Activated naive CD4-positive, alpha-beta T cell treated with anti-CD3 and anti-CD28 coated beads, Interleukin-2, amount 10 ng/mL, durations not matched to agents 5 hours and 36 hours (primary cell): ENCODE measurements at places on chromosomes 7 and 10. TPM values are rescaled to one million over a fixed set of nuclear protein-coding genes. Genes with fewer than 3 reads are reported as not detected.

CALHM3 gene
- 0.14 TPM for total RNA-seq

COL1A2 gene
- total RNA-seq, result 0.67 TPM

SLC29A4 gene
- total RNA-seq, result 0.51 TPM

UCMA gene
- not detected for total RNA-seq

PCLO gene
- total RNA-seq, result not detected

FMC1 gene
- 10.9 TPM for total RNA-seq

MAGI2 gene
- total RNA-seq, result not detected

BTBD16 gene
- not detected for total RNA-seq

TAS2R4 gene
- 0.70 TPM for total RNA-seq

ASZ1 gene
- total RNA-seq, result not detected

CCDC172 gene
- total RNA-seq, result not detected

IFIT2 gene
- 3.9 TPM for total RNA-seq

CLRN3 gene
- not detected for total RNA-seq

GPR141 gene
- not detected for total RNA-seq

ACSM6 gene
- total RNA-seq, result not detected

EGR2 gene
- 2.8 TPM for total RNA-seq

CYP2E1 gene
- not detected for total RNA-seq

ENTPD1 gene
- 1.3 TPM for total RNA-seq

PRLHR gene
- not detected for total RNA-seq

CD36 gene
- total RNA-seq, result not detected

CYP26C1 gene
- not detected for total RNA-seq

SUV39H2 gene
- total RNA-seq, result 22.9 TPM

GPC2 gene
- total RNA-seq, result 15.7 TPM

SLC26A3 gene
- total RNA-seq, result not detected

CPA2 gene
- total RNA-seq, result not detected
